Brain pericyte (primary cell): ENCODE measurements at places on chromosomes 16 and 17.
A peak's percentile ranks its signal among the peaks of the same experiment; 100 is the strongest.

GRCh38 chr17:19407601-19408345, 3.3 kb upstream of the RNF112 start:
- DNase-seq, result no peak

DNA sequence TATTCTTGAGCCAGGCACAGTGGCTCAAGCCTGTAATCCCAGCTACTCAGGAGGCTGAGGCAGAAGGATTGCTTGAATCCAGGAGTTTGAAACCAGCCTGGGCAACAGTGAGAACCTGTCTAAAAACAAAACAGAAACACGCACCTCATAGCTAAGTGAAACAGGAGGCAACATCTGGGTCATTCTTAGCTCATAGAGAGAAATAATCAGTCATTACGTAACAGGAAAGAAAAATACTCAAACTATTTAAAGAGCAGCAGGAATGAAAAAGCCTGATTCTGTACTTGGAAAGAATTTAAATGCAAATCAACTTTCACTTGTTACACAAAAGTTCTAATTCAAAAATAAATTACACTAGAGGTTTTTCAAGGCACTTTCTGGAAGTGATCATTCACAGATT, 17.2 kb downstream of the CHCT1 start:
- DNase-seq, result no peak

- no peak for DNase-seq
These were observed 85.3 kb upstream of the ATP2A3 start for GRCh38 chr17:4049546-4049945.

DNA sequence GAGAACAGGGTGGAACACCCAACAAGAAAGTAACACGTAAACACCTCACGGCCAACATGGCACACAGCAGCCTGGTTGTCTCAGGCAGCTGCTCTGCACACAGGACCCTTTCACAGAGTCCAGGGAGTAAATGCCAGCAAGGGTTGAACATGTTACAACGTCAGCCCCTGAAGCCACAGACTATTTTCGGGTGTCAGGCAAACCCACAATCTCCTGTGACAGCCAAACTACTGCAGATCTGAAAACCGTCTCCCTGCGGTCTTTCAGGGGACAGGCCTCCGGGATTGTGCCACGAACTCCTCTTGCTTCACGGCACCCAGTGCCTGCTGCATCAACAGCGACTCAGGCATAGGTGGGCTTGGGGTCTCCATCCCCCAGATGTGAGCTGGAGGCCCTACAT, 127.7 kb downstream of the XYLT1 start:
- DNase-seq, result no peak

GRCh38 chr16:62741692-62742091, 705.5 kb upstream of the CDH8 start:
- no peak for DNase-seq

GRCh38 chr16:49529411-49530045, 155.9 kb downstream of the C16orf78 start:
- DNase-seq, result no peak

DNA sequence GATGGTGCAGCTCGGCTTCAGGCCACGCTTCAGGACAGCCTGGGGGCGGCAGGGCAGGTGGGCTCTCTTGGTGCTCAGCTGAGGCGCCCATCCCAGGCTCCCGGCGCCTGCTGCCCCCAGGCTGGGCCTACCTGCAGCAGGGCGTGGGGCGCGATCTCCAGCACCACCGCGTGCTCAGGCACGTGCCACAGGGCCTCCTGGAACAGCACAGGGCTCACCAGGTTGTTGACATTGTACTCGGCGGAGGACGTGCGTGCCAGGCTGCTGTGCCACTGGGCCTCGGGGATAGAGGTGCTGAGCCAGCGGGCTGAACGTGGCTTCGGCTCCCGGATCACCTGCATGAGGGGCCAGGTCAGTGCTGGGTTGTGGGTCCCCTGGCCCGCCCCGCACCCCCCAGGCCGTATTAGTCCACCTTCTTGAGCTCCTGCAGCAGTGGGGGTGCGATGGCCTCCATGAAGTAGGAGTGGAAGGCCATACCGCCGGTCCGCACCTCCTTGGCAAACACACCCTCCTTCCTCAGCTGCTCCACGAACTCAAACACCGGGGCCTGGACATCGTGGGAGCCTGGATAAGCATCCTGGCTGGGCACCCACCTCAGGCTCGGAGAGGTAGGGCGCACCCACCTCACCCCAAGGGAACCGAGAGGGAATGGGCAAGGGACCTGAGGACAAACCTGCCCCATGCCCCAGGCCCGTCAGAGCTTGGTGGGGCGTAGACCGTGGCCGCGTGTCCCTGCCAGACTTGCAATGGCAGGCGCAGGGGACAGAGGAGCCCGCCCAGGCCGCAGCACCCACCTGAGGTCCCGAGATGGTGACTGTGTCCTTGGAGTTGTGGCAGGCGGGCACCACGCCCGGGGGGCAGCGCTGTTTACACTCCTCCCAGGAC, 9.0 kb downstream of the FASN start:
- no peak for DNase-seq

DNA sequence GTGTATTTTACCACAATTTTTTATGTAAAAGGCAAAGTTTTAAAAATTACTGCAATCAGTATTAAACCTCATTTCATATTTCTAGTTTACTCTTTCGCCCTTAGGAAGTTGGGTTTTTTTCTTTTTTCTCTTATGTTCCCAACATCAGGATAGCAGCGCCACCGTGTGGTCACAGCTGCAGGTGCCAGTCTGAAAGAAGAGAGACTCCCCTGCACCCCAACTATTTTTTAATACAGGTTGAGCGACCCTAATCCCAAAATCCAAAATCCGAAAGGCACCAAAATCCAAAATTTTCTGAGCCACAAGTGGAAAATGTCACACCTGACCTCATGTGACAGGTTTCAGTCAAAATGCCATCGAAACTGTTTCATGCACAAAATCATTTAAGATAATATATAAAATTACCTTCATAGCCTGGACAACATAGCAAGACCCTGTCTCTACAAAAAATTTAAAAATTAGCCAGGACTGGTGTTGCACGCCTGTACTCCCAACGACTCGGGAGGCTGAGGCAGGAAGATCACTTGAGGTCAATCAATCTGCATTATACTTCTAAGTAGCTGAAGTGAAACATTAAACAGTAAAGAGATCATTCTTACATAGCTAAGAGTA, 21.8 kb upstream of the ASGR2 start:
- peak; percentile 11 for DNase-seq

DNA sequence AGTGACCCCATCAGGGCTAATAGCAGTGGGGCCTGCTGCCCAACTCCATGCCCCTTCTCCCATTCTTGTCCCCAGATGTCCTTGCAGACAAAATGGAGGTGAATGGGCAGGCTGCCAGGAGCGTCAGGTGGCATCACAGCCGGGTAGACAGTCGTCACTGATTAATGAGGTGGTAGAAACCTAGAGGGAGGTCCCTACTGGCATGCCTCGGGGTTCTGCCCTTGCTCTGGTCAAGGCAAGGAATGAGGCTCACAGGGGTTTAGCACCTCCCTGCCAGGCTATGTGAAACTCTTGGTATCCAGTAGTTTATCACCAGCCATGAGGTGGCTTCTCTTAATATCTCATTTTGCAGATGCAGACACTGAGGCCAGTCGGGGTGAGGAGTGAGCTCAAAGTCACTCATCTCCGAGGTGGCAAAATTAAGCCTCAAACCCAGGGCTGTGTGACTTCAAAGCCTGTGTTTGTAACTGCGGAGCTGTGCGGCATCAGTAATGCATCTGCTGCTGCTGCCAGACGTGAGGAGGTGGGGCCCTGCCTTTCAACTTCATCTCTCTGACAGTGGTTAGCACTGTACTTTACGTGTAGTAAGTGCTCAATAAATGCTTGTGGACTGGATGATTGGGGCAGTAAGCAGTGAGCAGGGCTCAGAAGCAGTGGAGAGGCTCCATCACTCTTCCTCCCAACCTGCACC, 21.3 kb downstream of the RAI1 start:
- DNase-seq, result no peak

GRCh38 chr16:89242795-89243200, 25.3 kb downstream of the ZNF778 start:
- no peak for DNase-seq

GRCh38 chr16:69820926-69821541, 58.9 kb downstream of the WWP2 start:
- no peak for DNase-seq

GRCh38 chr16:79723583-79724168, 123.1 kb upstream of the MAF start:
- no peak for DNase-seq

DNA sequence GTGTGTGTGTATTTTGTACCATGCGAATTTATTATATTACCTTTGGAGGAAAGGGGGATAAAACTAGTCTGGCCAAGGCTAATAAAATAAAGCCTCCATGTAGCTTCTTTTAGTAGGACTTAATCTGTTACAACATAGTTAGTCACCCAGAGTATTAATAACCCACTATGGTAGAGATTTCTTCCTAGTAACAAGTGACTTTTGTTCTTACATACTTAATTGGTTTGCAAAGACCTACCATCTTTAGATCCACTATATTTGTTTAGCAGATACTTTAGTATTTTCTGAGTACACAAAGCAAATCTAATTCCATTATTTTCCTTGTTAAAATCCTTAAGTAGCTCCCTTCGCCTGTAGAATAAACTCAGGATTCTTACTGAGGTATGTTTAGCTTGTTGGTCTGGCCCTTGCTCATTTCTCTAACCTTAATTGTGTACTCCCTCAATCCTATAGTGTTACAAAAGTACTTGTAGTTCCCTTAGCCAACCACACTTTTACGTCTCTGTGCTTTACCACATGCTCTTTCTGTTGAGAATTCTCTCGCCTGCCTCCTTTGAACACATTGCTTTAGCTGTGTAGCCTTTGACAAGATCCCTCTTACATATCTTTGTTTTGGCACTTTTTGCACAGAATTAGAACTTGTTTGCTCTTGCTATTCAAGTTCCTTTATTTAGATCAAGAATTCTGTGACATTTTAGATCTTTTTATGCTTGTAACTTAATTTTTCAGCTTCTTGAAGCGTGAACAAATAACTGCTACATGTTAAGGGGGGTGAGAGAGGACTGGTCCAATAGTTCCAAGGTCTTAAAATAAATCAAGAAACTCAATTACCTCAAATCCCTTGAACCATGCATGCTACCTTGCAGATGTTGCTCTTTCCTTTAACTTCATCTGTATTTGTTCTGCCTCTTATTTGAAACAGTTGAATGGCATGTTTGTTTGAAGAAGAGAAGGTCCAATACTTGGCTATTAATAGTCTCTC, 23.8 kb downstream of the CLTC start:
- DNase-seq, result no peak

DNA sequence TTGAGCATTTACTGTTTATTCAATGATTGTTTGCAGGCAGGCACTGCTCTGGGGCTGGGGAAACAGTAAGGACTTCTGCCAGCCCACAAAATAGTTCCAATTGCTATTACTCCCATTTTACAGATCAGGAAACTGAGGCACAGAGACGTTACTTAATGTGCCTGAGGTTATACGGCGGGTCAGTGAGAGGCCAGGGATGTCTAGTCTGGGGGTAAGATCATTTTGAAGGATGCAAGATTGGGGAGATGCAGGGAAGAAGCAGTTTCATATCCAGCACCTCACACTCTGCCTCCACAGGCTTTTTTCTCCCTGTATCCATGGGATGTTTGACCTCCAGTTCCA, 46.5 kb downstream of the ABAT start:
- no peak for DNase-seq

DNA sequence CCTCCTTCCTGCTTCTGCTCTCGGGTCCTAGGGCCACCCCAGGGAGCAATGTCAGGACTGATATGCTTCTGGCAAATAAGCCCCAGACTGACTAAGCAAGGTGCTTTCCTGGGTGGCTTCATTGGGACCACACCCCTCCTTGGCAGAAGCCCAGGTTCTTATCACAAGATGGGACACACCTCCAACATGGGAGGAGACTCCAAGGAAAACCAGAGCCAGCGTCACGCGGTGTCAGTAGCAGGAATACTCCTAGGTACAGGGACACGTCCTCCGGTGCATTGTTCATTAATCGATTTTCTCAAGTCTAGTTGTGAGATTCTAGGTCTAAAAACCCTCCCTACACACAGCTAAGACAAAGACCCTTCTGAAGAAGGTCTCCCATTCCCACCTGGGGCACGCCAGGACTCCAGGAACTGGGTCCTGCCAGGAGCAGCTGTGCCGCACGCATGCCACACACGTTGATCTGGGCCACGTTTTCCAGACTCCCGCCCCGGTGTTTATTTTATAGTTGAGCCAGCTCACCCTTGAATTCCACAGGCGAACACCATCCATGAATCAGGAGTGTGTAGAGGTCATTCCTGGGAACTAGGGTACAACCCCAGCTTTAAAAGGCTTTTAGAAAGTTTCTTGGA, 30.8 kb downstream of the FA2H start:
- no peak for DNase-seq

DNA sequence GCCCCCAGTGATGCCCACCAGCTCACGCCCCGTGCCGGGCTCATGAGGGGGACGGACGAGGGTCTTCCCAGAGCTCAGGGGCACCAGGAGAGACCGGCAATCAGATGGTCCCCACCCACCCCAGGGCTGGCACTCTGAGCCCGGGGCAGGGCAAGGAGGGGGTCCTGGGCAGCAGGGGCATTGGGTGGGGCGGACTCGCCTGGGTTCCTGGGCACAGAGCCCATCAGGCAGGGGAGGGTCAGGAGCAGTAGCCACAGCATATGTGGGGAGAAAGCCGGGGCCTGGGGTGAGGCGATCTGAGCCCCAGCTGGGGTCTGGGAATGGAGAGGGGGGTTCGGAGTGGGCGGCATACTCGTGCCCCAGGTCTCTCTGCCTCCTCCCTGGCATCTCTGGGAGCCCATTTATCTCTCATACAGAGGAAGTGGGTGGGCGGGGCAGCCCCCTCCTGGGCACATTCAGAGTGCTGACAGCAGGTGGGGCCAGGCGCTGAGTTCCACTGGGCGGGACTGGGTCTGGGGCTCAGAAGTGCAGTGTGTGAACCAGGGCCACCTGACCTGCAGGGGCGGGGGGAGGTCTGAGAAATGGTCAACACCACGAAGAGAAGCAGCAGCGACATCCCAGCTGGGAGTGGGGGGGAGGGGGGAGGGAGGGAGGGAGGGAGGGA, 20.5 kb upstream of the UBE2I start:
- DNase-seq, result no peak

GRCh38 chr16:52837251-52837650, 215.4 kb downstream of the CHD9NB start:
- DNase-seq, result no peak

DNA sequence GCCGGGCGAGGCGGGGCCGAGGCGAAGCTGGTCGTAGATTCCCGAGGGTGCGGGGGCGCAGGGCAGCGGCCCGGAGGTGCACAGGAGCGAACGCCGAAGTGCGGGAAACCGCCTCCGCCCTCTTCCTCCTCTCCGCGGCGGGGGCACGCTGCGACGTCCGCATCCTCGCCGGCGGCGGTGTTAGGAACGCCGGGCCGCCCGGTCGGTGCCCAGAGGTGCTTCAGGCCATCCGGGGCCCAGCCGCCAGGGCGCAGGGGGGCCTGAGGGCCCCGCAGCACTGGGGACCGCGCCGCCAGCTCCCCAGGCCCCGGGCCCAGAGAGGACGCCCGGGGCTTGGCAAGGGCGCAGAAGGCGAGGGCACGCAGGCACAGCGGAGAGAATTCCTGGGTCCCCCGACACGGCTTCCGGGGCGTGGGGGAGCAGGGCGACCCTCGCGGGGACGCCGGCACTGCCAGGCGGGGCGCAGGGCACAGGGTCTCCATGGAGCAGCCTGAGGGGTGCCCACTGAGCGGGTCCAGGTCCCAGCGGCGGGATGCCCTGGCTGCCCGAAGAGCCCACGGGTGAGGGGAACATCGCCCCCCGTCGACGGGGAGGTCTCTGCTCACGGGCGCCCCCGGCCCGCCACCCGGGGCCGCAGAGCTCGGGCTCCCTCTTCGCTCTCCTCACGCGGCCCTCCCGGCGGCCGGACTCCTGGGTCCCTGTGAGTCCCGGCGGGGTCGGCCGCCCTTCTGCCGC, 576 bp downstream of the EPOP start:
- no peak for DNase-seq

- DNase-seq, result no peak
These were observed 12.7 kb upstream of the C16orf74 start for GRCh38 chr16:85763616-85764015.
